Hepatocyte (in vitro differentiated cells): ENCODE measurements at places on chromosomes 13 and 19.

- DNase-seq = no peak
Observed at GRCh38 chr13:87376081-87376480, 295.1 kb upstream of the SLITRK5 start.

- DNase-seq = no peak
Observed at GRCh38 chr13:33139184-33139583, 123.0 kb downstream of the KL start.

GRCh38 chr19:34484328-34484727 lies 2.8 kb downstream of the WTIP start:
- DNase-seq = no peak

- DNase-seq = no peak
Observed at GRCh38 chr13:97660594-97661260, 226.8 kb downstream of the RAP2A start.

DNA sequence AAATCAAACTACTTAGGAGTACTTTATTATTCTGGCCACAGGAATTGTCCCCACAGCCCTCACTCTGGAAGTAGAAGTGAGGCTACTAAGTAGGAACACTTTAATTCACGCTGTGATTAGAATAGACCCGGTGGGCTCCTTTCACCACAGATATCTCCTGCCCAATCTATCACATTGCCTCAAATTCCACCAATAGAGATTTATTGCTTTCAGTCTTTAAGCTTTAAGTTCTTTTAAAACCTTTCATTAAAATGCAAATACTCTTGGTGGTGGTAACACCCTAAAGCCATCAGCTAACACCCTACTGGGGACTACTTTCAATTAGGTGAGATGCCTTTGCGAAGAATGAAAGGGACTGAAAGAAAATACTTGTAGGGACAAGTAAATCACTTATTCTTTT lies 181.9 kb downstream of the DACH1 start:
- DNase-seq = no peak

DNA sequence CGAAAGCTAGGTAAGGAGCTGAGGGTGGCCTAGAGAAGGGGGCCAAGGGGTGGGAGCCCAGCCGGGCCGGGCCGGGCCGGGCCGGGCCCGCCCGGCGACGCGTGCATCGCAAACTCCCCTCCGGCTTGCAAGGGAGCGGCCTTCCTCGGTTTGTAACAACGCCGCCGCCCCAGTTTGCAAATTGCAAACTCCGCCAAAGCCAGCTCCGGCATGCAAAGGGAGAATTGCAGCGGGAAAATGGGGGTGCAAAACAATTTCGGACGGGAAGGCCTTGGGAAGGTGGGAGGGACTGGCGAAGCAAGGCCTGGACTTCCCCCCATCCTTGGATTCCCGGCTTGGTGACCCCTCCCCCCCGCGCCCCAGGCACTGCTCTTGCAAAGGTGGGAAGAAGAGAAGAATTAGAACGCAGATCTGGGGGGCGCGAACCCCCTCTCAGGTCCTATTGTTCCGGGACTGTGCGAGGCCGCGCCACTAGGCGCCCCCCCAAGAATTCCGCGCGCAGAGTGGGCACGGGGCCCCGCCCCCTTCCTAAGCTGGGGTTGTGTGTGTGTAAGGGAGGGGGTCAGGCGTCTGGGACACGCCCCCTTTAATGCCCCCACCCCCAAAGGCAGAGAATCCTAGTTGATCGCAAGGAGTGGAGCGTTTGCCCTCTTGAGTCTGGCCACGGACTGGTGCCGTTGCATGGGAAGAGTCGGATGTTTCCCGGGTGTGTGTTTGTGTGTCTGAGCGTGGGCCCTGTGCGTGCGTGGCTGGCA lies 926 bp downstream of the PRR12 start:
- DNase-seq = peak; percentile 55

DNA sequence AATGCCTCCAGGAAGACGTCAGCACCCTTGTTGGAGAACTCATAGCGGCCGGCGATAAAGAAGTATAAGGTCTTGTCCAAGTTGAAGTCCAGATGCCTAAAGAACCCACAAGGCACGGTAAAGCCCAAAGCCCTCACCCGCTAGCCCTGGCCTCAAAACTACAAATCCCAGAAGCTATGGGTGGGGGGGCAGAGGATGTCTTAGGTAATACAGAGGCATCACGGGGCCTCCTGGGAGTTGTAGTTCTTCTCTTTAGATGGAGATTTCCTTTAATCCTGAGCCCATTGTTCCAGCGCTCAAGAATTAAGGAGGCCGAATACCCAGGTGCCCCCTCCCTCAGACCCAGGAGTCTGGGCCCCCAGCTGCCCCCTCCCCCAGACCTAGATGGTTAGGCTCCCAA lies 10.8 kb downstream of the GYS1 start:
- DNase-seq = no peak

DNA sequence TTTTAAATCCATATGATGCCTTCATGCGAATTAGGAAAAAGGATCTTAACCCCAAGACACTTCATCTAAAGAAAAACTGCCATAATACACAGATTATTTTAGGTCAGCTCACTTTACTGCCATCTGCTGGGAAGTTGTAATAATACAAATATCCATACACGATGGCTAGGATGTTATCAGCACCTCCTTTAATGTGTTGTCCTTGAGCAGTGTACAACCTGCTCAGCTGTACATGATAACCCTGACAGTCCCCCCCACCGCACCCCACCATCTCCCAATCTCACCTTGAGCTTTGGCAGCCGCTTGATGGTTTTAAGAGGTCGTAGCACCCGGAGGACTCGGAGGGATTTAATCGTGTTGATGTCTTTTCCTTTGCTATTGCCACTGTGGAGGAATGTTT lies 112.2 kb downstream of the IER2 start:
- DNase-seq = peak; percentile 72

DNA sequence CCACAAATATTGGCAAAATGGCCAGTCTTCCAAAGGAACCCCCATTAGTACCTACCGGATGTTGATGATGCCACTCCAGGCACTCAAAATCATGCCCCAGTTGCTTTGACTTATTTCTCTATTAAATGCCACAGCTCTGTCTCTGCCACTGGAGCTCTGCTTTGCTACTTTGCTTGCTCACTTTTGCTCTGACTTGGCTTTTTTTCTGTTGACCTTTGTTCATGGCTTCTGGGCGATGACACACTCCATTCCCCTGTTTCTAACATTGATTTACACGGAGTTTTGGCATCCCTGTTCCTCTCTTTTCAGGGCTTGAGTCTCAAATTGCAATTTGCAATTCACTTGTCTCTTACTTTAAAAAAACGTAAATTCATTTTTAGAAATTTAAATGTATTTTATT lies 217.1 kb upstream of the SPRY2 start:
- peak; percentile 24 for DNase-seq

- peak; percentile 20 for DNase-seq
Observed at GRCh38 chr13:62629618-62630017, 1214.0 kb upstream of the PCDH20 start.

GRCh38 chr13:24160458-24161009 lies at the start of gene SPATA13:
SPATA13 (plus strand) TSS chr13:24160720; CDS start chr13:24222930, 62,210 bp downstream.
- DNase-seq = peak; percentile 98

DNA sequence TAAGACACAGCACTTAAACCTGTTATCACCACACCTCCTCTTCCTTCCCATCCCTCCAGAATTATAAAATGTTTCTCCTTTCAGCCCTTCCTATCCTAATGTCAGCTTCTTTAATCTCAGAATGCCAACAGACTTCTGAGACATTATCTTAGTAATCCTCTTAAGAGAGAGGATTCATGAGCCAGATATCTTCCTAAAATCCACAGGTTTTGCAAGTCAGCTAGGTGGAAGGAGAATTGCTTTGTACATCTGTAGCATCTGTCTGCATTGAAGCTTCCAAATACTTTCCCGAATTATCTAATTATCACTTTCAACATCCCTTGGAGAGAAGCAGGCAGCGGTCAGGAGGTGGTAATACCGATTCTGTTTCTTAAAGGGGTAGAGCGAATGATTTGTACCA lies 179.1 kb downstream of the DCT start:
- no peak for DNase-seq

- DNase-seq = no peak
Observed at GRCh38 chr13:108551674-108552073, 77.7 kb upstream of the MYO16 start.

- DNase-seq = no peak
Observed at GRCh38 chr13:99153219-99153618, 47.4 kb upstream of the UBAC2 start.

DNA sequence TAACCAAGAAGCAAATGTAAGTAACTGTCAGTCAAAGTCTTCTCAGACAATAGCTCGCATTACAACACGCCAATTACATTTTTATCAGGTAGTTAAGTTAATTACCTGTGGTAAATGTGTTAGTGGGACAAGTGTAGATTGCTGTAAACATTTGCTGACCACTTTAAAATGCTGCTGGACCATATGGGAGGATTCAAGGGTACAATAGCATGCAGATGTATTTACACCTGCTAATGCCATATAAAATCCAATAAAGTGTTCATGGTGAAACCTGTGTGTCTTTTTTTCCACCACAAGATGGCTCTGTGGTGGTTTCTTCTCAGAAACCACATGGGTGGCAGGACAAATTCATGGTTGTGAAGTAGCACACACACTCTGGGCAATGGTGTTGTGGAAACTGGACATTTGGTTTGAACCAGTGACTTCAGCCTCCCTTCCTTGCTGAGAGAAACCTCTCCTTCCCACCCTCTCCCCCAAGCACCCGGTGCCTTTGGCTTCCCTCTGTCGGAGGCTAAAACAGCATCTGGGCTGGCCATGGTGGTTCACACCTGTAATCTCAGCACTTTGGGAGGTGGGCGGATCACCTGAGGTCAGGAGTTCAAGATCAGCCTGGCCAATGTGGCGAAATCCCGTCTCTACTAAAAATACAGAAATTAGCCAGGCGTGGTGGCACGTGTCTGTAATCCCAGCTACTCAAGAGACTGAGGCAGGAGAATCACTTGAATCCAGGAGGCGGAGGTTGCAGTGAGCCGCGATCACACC lies 18.1 kb upstream of the GTF3A start:
- peak; percentile 48 for DNase-seq

DNA sequence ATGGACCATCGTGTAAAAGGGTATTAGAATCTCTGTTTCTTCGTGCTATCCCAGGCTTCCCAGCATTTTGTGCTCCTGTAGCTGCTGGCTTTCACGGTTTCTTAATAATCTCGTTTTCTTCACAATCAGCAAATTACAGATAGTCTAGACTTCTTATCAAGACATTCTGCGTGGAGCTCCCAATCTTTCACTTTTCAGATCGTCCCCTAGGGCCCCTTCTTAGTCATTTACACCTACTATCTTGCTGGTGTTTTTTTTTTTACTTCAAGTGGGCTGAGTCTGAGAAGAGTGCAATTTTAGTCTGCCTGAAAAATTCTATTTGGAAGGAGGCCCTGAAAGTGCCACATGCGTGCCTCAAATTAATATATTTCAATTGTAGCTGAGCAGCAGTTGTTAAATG lies 275.1 kb downstream of the SHISA2 start:
- no peak for DNase-seq

DNA sequence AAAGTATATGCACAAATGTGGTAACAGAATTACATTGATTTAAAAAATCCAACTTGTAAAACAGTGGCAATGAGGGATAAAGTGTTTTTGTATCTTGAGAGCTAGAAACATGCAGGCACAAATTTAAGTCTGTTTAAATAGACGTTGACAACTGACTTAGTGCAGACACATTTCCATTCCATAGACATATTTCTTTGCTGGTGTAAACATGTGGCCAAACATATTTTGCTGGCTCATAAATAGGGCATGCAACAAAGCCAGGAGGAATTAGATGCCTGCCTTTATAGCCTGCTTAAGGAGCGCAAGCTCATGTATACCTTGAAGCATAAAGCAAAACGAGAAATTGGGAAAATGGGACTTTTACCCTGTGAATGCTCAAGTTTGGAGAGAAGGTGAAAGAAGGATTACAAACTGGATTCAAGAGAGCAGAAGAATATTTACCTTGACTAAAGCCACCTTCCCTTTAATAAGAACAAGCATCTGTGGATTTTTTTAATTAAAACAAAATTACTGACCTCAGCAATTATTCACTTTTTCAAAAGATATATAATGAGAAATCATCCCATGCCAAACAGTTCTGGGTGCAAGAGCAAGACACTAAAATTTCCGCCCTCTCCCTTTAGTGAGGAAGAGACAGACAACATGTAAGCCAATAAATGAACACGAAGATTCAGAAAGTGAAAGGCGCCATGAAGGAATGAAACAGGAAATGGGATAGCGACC lies 71.0 kb downstream of the DCT start:
- no peak for DNase-seq

- no peak for DNase-seq
Observed at GRCh38 chr13:113506025-113506685, 15.6 kb upstream of the DCUN1D2 start.

DNA sequence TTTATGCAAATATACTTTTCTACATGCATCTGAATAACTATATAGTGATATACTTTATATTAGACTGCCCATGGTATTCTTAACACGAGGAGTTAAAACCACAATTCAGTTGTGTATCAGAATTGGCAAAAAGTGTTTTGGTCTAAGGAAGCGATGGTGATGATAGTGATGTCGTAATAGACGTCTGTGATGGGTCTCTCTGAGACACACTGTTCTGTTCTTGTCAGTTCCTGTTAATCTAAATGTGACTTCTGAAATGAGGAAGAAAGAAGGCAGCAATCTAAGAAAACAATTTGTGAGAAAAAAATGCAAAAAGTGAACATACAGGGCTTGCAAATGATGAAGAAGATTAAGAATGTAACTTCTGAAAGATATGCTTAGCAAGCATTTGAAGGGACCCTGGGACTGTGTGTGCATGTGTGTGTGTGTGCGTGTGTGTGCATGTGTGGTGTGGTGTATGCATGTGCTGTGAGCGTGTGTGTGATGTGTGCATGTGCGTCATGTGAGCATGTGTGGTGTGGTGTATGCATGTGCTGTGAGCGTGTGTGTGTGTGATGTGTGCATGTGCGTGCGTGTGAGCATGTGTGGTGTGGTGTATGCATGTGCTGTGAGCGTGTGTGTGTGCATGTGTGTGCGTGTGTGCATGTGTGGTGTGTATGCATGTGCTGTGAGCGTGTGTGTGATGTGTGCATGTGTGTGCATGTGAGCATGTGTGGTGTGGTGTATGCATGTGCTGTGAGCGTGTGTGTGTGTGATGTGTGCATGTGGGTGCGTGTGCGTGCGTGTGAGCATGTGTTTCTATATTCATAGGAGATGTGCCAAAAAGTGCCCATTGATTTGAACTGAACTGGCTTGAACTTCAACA lies 131.8 kb downstream of the IRS2 start:
- no peak for DNase-seq

DNA sequence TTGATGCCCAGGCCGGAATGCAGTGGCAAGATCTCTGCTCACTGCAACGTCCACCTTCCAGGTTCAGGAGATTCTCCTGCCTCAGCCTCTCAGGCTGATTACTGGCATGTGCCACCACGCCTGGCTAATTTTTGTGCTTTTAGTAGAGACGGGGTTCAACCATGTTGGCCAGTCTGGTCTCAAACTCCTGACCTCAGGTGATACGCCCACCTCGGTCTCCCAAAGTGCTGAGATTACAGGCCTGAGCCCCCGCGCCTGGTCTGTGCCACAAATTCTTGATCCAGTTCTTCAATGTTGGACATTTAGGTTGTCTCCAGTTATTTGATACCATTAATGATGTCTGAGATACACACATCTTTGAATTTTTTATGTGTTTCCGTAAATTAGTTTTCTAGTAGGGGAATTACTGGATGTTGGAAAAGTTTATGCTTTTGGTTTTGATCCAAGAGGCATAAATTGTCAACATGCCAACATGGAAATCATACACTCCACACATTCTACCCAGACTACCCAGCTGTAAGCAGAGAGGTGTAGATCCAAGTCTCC lies 525 bp upstream of the COG3 start:
- no peak for DNase-seq
